NCI-H1930 (cell line): ENCODE measurements at places on chromosomes 12 and 14.

DNA sequence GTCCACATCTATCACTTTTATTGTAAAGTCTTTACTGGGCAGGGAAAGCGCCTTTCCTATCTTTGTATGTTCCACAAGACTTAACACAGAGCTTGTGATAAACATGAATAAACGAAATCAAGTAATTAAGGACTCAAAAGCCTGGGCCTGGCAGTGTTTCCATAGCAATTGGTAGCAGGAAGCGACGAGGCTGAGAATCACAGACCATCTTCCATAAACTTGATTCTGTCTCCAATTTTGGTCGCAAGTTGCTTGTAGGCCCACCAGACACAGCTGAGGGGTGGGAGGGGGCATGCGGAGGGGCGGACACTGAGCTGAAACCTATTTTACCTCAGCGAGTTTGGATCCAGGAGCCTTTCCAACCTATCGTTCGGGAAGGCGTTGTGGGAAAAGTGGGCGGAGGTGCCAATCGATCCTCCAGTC, 302 bp downstream of the CCDC38 start:
- DNase-seq: no peak

- DNase-seq: no peak
These were observed 4.1 kb downstream of the CACNA2D4 start for GRCh38 chr12:1914114-1914911.

GRCh38 chr14:23580948-23581281, 2.3 kb upstream of the JPH4 start:
- no peak for DNase-seq

- no peak for DNase-seq
These were observed 148.6 kb downstream of the SLC6A15 start for GRCh38 chr12:84764001-84764400.

- no peak for DNase-seq
These were observed 74.9 kb downstream of the CRADD start for GRCh38 chr12:93751864-93752610.

GRCh38 chr14:70011098-70011497, 131.9 kb downstream of the SMOC1 start:
- no peak for DNase-seq

GRCh38 chr14:68112442-68112841, 292.9 kb downstream of the RAD51B start:
- no peak for DNase-seq

DNA sequence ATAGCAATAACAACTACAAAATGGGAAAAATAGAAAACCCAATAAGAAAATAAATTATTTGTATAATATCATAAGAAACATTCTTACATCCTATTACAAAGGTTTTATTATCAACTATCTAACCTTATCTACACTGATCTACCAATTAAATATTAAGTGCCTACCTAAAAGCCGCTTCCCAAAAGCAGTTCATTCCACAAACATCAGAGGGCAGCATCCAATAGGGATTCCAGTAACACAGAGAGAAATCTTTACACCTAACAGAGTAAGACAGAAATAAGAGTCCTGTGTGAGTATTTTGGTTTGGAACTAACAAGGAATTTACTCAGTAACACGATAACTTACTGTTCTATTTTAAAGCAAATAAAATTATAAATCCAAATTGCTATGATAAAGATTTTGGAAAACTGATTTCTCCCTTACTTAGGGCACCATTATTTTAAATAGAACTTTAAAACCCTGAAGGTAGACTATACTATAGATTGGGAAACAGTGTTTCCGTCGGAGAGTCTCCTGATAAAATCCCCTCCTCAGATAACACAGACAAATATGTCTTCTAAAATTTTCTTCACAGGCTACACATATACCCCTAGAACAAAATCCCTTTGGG, 15.0 kb downstream of the GXYLT1 start:
- no peak for DNase-seq

GRCh38 chr12:51917746-51918453, 10.6 kb downstream of the ACVRL1 start:
- DNase-seq: no peak

- no peak for DNase-seq
These were observed 40.2 kb downstream of the SH2B3 start for GRCh38 chr12:111445726-111446581.

GRCh38 chr12:6635856-6636531, at the start of gene LPAR5:
TSS of gene LPAR5 (minus strand) at chr12:6635959. CDS start at chr12:6621248, 14,711 bp downstream.
- no peak for DNase-seq

DNA sequence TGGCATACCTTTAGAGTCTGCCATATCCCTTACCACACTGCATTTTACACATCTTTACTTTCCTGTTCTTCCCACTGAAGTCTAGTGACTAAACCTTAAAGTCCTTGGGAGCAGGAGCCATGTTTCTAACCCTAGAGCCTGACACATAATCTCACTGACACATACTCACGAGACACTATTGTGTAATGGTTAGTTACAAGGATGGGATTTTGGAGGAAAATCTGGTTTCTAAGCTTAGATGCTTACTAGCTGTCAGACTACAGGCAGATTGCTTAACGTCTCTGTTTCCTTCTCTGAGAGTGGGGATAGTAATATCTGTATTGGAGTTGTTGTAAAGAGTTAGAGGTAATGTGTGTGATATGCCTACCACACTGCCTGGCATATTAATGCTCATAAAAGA, 6.2 kb upstream of the DYRK4 start:
- DNase-seq: no peak

GRCh38 chr14:53824061-53824460, 132.6 kb downstream of the BMP4 start:
- DNase-seq: no peak

GRCh38 chr12:78035901-78036606, 205.4 kb downstream of the NAV3 start:
- DNase-seq: no peak
